ENCODE measurements at places on chromosomes 1 and 21. TPM values are rescaled to one million over a fixed set of nuclear protein-coding genes. Genes with fewer than 3 reads are reported as not detected.

The TFF1 gene
- total RNA-seq = 2.8 TPM

The CHIA gene
- total RNA-seq = 0.50 TPM

The UTS2 gene
- total RNA-seq = 2.9 TPM

The PPIAL4G gene
- 0.15 TPM for total RNA-seq

The CSMD2 gene
- 0.33 TPM for total RNA-seq

The PSMA5 gene
- total RNA-seq = 73.2 TPM

The INAVA gene
- 4.9 TPM for total RNA-seq

The GBP4 gene
- total RNA-seq = 1.1 TPM

The TENT5C gene
- 0.16 TPM for total RNA-seq

The UBL4B gene
- total RNA-seq = 1.1 TPM

The GAS5 gene
- 979 TPM for total RNA-seq

DNA sequence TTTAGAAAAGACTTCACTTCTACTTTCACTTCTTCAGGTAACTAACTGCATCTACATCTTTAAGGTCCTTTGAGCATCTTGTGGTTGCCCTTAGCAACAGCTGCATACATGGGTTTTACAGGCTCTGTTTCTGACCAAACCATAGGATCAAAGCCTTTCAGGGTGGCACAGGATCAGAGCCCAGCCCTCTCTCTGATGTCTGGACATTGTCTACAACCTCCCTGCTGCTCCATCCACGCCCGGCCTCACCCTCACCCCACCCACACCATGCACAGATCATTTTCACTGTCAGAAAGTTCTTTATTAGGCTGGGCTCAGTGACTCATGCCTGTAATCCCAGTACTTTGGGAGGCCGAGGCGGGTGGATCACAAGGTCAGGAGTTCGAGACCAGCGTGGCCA is 5.2 kb downstream of the NCF2 start:
- peak; percentile 98 for ATAC-seq

DNA sequence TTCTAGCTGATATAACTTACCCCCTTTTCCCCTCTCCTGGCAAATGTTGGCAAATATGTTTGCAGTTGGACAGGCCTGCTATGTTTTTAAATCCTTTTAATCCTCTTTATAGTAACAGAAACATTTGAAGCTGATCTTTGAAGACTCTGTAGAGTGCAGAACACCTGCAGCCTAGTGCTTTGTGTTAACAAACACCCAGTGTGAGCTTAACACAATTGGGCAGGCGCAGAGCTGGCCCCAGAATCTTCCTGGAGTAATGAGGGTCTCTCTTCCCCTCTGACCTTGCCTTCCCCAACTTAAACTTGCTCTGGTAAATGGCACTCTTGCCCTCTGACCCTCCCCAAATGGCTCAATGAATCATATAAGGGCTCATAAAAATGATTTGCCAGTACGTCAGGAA is 247.9 kb upstream of the LYPLAL1 start:
- no peak for ATAC-seq

DNA sequence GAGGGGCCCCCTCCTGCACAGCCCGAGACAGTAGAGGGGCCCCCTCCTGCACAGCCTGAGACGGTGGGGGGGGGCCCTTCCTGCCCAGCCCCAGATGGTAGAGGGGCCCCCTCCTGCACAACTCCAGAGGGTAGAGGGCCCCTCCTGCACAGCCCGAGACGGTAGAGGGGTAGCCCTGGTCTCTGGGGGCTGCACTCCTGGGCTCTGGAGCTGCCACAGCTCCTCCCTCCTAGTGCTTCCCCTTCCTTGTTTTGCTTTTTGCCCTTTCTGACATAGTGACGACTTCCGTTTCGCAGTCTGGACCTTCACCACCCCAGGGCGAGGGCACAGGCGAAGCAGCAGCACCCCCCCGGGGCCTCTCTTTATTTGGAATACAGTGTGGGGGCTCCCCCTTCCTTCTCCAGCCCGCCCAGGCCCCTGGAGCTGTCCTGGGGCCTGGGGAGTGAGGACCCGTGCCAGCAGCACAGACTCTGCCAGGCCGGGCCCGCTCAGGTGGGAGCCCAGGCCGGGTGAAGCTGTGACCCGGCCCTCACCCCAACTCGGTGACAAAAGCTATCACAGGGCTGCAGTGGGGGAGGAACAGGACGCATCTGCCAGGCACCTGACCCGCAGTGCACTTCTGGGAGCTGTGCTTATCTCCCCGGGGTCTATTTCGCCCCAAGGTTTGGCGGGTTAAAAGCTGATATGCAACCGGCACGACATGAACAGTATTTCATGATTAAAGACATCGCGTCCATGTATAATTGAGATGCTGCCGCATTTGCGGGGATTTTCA is 1.1 kb upstream of the PRXL2B start:
- ATAC-seq = peak; percentile 36

- peak; percentile 26 for ATAC-seq
Observed at GRCh38 chr1:207711285-207711684, 40.6 kb upstream of the CD46 start.

DNA sequence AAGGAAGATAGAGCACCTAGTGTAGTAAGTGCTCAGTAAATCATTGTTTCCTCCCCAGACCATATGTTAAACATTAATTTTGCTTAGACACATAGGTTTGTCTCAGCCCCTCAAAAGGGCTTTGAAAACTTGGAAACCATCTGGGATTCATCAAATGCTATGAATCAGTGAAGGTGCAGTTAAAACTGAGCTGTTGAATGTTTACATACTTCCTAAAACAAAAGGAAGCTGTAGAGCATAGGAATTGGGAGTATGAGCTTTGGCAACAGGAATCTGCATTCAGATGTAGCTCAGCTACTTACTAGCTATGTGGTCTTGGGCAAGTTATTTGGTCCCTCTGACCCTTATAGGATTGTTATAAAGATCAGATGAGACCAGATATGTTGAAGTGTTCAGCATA is 18.7 kb upstream of the PODN start:
- ATAC-seq = no peak

GRCh38 chr1:16151196-16151994 is 4.5 kb downstream of the EPHA2 start:
- ATAC-seq = no peak

- ATAC-seq = peak; percentile 64
Observed at GRCh38 chr1:54944610-54945392, 35.6 kb upstream of the TMEM61 start.

DNA sequence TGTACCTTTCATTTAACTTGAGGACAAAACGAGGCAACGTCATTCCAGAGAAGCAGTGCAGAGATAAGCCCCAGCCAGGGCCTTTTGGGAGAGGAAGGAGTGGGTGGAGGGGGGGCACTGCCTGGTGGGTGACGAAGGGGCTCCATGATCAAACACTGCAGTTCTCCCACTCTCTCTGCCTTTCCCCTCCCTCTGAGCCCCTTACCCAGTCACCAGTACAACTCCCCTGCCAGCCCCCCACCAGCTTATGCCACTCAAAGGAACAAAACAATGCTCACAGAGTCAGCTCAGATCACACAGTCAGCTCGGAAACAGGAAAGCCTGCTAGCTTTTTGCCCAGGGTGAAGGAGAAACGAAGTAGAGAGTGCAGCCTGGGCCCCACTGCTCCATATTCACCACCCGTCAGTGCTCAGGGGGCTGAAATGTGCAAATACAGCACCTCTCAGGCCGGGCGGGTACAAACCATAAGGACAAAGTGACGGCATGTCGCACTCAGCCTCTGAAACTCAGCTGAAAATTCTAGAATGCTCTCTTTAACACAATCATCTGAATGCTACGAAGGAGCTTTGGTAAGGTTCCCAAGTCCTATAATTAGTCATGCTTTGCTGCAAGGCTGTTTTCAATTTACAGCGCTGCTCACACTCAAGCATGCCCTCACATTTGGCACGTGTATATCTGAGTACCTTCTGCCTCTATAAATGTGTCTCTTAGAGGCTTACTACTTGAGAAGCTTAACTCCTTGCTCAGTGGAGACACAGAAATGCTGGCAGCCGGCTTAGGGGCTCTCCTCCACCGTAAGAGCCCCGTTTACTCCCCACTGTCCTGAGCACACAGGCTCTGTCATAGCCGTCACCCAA is 65.8 kb upstream of the RAB4A start:
- peak; percentile 66 for ATAC-seq

- ATAC-seq = no peak
Observed at GRCh38 chr1:205316161-205316566, 5.4 kb downstream of the NUAK2 start.

DNA sequence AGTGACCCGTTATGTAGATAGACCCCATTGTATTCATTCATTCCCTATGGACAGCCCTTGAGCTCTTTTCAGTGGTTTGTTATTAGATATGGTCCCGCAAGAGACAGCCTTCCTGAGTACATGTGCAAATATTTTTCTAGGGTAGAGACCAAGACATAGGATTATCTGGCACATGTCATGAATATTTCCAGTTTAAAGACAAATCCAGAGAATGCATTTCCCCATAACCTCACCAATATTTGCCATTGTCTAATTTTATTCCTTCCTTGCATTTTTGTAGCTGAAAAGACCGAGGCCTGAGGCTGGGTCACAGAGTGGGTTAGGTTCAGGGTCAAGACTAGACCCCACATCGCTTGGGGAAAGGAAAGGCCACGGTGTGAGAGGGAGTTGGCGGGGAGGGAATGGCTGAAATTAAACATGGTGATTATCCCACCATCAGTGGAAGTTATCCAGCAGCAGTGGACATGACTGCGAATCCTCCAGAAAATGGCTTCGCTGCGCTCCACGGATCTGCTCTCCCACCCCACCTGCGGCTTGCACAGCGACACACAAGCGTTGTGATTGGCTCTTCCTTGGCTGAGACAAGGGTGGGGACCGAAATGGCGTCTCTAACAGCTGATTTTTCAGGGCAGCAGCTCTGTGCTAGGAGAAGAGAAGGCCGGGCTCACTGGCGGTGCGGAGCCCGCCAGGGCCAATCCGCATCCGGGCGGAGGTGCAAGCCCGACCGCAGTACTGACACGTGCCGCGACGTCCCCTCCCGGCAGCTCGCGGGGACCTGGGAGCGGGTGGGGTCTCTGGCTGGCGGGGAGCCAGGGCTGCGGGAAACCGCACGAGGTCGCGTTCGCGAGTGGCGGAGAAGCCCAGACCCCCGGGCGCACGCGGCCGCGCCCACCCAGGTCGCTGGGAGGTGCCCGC is 16.1 kb upstream of the STMN1 start:
- peak; percentile 72 for ATAC-seq

DNA sequence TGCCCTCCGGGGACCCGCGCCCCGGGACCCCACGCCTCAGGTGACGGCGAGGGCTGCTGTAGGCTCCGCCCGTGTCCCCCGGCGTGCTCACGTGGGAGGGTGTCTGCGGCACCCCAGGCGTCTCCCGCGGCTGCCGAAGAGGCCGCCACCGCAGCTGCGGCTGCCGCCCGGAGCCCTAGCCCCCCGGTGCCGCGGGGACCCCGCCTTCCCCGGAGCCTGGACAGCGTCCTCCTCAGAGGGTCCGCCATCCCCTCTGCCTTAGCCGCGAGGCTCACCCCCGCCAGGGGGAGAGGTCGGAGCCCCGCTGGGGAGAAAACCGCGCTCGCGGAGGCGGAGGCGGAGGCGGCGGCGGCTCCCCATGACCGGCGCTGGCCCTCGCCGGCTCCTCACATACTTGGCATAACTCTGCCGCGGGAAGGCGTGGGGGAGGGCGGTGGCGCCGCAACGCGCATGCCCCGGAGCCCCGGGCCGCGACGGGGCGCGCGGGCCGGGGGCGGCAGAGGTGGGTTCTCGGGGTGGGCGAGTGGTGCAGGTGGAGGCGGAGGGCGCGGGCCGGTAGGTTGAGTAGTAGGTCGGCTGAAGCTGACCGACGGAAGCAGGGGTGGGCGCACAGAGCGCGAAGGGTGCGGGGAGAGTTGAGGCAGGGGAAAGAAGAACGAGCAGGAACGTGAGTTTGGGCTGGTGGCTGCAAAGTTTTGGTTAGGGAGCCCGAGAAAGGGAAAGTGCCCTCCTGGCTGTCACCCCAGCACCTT is 700 bp upstream of the SYDE2 start:
- peak; percentile 75 for ATAC-seq

DNA sequence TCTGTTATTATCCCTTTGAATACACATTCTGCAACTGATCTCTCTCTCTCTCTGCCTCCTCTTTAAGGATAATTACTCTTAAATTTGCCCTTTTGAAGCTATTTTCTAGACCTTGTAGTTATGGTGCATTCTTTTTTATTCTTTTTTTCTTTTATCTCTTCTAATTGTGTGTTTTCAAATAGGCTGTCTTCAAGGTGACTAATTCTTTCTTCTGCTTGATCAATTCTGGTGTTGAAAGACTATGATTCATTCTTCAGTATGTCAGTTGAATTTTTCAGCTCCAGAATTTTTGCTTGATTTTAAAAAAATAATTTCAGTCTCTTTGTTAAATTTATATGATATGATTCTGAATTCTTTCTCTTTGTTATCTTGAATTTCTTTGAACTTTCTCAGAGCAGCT is 95.6 kb upstream of the GPR52 start:
- ATAC-seq = no peak

DNA sequence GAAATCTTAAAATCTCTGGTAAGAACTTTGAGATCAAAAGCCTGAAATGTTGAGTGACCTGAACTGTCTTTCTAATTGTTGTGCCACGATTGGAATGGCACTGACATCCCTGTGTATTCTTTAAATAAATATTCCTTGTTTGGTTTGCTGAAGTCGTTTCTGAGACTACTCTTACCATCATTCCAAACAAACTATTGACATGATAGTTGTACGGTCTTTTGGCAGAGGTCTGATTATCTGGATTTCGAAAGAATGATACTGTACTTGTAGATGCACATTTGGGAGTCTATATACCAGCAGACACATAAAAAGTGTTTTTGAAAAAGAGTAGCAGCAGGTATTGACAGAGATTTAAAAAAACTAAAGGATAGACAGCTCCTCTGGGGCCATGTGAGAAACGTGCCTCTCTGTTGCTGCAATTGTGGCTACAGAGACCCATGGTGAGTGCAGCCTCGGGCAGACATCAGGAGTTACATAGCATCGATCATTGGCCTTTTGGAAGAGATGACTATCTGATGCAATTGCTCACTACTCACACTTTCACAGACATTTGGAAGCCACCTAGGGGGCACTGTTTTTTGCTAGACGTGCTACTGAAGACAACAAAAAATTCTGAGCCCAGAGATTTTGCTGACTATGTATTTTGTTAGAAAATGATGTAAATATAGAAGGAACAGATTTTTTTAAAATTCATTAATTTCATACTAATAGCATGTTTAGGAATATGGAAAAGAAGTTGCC is 464.5 kb downstream of the KCNT2 start:
- no peak for ATAC-seq

DNA sequence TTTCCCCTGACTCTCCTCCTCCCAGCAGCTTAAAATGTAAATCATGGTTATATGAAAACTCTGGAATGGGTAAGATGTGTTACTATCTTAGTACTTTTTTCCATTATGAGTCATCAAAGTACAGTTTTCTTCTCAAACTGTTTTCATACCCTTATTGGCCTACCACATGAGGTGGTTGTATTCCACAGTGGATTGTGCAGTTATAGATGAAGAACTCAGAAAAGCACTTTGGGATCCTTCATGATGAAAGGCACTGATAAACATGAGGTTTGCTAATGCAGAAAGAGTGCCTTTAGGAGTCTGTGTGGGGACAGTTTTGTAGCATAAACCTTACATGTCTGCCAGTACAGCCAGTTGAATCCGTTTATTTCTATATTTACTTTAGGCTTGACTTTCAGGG is 32.0 kb upstream of the MYOCOS start:
- no peak for ATAC-seq

GRCh38 chr1:212315907-212316306 is 30.7 kb downstream of the PPP2R5A start:
- no peak for ATAC-seq

DNA sequence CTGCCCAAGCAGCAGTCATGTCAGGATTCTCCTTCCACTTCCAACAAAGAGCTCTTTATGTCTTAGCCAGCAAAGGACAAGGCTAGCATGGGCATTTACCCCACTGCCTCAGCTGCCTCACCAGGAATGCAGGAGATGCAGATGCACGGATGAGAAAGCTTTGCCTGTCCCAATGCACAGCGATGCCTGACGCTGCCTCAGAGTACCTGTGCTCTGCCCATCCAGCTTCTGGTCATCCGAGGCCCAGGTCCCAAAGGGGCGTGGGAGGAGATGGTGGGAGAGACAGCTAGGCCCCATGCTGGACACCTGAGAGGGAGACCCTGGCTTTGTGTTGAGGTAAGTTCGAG is 59.0 kb downstream of the IRF2BP2 start:
- no peak for ATAC-seq
